ELR (cell line): ENCODE measurements at places on chromosomes 13 and 19.

GRCh38 chr13:22897571-22898314 lies 283.0 kb upstream of the SGCG start:
- DNase-seq: no peak

DNA sequence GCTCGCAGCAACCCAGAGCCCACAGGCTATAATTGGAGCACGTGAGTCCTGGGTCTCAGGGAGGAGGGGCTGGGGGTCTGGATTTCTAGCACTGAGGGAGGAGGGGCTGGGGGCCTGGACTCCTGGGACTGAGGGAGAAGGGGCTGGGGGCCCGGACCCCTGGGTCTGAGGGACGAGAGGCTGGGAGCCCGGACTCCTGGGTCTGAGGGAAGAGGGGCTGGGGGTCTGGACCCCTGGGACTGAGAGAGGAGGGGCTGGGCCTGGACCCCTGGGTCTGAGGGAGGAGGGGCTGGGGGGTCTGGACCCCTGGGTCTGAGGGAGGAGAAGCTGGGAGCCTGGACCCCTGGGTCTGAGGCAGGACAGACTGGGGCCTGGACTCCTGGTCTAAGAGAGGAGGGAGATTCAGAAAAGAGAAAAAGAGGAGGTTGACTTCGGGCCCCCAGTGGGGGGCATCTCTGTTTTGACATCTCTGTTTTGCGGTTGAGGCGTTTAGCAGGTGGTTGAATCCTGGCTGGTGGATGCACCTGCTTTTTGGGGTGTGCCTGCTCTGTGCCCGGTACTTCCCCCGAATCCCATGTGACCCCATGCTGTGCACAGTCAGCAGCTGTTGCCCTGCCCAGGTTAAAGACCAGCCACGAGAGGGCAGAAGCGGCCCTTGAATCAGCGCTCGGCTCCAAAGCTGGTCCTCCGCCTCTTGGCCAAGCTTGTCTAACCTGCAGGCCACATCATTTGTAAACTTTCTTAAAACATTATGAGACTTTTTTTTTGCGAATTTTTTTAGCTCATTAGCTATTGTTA lies 10.5 kb downstream of the PVR start:
- peak; percentile 34 for DNase-seq

DNA sequence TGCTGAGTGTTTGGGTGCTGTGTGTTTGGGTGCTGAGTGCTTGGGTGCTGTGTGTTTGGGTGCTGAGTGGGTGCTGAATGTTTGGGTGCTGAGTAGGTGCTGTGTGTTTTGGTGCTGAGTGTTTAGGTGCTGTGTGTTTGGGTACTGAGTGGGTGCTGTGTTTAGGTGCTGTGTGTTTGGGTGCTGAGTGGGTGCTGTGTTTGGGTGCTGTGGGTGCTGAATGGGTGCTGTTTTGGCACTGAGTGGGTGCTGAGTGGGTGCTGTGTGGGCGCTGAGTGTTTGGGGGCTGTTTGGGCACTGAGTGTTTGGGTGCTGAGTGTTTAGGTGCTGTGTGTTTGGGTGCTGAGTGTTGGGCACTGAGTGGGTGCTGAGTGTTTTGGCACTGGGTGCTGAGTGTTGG lies 48.5 kb upstream of the F7 start:
- DNase-seq: no peak

GRCh38 chr19:29106346-29106885 lies 106.5 kb downstream of the UQCRFS1 start:
- DNase-seq: no peak

DNA sequence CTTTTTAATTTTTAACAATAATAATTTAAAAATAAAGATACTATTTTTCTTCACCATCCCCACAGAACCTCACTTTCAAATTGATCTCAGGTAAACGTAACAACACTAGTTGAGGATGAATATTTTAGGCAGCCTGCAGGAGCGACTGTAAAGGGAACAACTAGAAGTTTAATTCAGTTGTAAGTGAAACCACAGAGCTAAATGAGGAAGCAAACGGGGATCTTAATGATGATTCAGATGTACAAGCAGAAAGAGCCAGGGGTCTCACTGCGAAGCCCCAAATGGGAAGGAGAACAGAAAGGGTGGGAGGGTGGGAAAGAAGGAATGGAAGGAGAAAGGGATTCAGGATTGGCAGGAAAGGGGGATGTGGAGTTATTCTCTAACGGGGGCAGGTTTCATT lies 54.6 kb upstream of the RAP2A start:
- DNase-seq: no peak
